Brain (organoid and tissue), 16 donors: ENCODE measurements at places on chromosomes 7 and 10.

- DNase-seq, result peak; percentile 25
These were observed 401.5 kb downstream of the REEP3 start for GRCh38 chr10:63922468-63923284.

GRCh38 chr7:144445590-144445989 lies 42.1 kb upstream of the NOBOX start:
- DNase-seq, result no peak

- DNase-seq, result peak; percentile 59
These were observed 234.4 kb downstream of the ARHGAP12 start for GRCh38 chr10:31694126-31694685.

- no peak for DNase-seq
These were observed 73.0 kb upstream of the LRRC18 start for GRCh38 chr10:49012603-49013002.

DNA sequence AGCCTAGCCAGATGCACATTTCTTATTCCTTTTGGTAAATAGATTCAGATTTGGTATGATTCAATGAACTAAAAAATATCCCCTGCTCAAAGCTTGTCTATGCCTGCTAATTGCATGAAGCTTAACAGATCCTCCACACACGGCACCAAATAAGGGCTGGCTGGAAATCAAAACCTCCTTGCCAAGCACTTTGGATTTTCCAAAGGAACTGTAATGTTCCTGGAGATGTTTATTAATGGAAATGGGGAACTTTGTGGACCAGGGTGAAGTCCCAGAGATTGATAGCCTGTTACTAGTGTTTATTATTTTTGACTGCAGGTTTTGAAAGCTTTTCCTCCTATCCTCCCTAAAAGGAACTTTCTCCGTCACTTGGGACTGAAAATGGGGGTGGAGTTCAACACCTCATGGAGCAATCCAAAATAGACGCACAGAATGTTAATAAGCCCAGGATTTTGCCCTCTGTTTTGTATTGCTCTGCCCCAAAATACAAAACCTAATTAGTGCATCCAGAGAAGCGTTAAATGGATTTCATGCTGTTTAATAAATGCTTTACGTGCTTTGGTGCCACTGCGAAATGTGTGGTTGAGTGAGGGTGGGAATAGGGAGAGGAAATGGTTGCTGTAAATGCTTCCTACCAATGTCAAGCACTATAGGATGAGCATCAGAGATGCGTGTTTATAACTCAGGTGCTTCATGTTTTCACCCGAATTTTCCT lies 1027.7 kb downstream of the LRMDA start:
- peak; percentile 46 for DNase-seq

- DNase-seq, result no peak
These were observed 786.1 kb downstream of the CNTNAP2 start for GRCh38 chr7:146902728-146903127.

GRCh38 chr10:97991871-97992270 lies 38.5 kb downstream of the CRTAC1 start:
- DNase-seq, result no peak

GRCh38 chr10:112835944-112836451 lies 114.0 kb upstream of the TCF7L2 start:
- DNase-seq, result no peak

DNA sequence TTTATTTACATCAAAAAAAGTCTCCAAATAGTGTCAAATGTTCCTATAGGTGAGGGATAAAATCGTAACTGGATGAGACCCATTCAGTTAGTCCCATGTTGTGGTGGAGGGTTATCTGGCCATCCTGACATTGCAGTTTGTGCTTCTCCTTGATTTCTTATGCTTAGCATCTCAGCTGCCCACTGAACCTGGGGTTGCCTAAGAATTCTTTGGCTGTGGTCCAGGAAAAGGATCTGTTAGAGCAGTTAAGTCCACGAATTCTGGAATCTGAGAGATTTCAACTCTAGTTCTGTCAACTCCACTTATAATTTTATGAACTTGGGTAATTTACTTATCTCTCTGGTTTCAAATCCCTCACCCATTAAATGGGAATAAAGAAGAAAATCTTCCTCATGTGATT lies 1673.4 kb downstream of the REEP3 start:
- DNase-seq, result peak; percentile 1

- DNase-seq, result no peak
These were observed 50.8 kb downstream of the PHYHIPL start for GRCh38 chr10:59227136-59227673.
